ENCODE measurements at places on chromosomes 1 and 21. TPM values are rescaled to one million over a fixed set of nuclear protein-coding genes. Genes with fewer than 3 reads are reported as not detected.
A peak's percentile ranks its signal among the peaks of the same experiment; 100 is the strongest.

GRCh38 chr21:32957545-32957944, 68.2 kb upstream of the OLIG2 start:
- DNase-seq = no peak

Gene CASZ1
- total RNA-seq = 60.2 TPM

DNA sequence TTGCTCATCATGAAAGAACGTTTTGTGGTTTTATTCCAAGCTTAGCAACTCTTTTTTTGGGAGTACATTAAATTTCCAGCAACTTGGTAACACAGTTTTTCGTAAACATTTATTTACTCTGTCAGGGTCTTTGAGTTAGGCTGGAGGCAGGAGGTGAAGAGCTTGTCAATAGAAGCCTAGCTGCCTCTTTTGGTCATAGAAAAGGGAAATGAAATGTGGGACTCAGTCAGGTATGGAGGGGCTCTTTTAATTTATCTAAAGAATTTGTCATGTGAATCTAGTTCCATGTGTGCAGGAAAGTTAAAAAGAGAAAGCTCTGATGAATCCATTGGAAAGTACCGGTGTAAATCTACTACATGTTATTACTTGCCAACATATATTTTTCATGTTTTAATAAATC, 45.9 kb upstream of the PRMT6 start:
- DNase-seq = no peak

DNA sequence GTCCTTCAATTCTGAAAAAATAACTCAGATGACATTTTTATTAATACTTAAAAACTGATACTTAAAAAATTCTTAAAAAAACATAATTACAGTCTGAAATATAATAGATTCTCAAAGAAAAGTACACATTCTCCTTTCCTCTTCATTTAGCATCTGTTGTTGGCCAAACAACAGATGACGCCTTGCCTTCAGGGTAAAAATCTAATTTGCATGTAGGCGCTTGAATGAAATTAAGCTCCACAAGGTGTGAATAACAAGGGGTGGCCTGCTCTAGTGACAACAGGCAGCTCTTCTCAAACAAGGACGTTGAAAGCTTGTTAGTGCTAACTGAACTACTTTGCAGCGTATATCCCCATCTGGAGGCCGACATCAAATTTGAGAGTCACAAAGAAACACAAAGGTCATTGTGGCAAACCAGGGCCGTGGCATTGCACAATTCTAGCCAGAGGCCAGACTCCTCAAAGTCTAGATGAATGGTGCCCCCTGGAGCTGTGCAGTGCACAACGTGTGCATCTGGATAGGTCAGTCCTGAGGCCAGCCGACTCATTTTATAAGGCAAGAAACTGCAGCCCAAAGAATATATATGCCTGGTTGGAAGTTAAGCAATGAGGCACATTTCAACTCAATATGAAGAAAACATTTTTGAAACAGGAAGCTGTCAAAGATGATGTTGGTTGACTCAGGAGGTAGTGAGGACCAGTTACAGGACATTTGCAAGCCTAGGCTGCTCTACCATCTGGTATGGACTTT, 459.2 kb upstream of the RUNX1 start:
- no peak for DNase-seq

- no peak for DNase-seq
Measured at GRCh38 chr1:160539990-160540858, 17.2 kb upstream of the SLAMF6 start.

- DNase-seq = no peak
Measured at GRCh38 chr1:17045634-17046333, 8.0 kb downstream of the SDHB start.

- no peak for DNase-seq
Measured at GRCh38 chr1:6008084-6008415, 15.8 kb upstream of the NPHP4 start.

DNA sequence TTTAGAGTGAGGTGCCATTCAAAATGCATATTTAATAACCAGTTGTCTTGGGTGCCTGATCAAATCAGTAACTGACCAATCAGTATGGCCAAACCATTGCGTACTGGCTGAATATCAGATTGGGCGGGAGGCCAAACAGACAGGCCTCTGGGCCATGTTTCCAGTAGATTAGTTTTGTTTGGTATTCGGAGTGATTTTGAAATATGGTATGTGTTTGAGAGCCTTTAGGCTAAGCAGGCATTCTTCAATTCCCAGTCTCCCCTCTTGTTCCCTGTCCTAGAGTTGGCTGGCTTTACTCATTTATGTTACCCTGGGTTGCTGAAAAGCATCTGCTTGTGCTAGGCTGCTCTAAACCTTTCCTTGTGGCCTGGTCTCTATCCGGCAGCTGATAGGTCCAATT, 80.1 kb downstream of the BACH1 start:
- no peak for DNase-seq

GRCh38 chr1:168472223-168472622, 71.6 kb downstream of the XCL2 start:
- no peak for DNase-seq

DNA sequence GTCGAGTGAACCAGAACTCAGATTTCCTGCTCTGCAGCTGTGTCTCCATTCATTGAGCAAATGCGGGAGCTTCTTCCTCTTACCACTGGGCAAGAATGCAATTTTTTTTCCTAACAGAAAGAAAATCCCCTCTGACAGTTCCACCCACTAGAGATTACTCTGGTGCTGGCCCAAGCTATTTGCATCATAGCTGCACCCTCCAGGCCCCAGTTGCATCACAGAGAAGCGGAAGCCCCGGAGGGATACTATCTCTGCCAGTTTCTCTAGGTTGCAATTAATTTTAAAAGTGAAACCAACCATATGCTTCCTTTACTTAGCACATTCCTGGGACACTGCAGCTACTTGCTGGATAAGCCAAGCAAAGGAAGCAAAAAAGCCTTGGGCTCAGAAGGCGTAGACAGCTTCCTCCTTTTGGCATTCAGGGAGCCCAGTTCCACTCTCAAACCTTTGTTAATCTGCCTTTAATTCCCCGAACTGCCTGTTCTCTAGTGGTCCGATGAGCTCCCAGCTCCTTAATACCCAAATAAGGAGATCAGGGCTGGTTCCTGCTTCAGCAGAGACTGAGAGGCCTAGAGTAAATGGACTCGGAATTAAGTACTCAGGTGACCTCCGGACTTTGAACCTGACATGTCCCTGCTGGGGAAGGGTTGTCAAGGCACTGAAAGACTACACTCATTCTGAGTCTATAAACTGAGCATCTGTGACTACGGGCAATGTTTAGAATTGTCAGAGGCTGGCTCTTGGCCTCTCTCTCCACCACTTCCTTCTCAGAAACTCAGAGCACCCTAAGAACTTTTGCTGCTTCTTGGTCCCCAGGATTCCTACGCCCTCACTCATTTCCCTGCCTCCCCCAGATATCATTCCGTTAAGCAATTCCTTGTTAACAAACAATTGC, 72.5 kb upstream of the TNFSF18 start:
- DNase-seq = peak; percentile 94

Gene VANGL1
- total RNA-seq = 7.1 TPM

DNA sequence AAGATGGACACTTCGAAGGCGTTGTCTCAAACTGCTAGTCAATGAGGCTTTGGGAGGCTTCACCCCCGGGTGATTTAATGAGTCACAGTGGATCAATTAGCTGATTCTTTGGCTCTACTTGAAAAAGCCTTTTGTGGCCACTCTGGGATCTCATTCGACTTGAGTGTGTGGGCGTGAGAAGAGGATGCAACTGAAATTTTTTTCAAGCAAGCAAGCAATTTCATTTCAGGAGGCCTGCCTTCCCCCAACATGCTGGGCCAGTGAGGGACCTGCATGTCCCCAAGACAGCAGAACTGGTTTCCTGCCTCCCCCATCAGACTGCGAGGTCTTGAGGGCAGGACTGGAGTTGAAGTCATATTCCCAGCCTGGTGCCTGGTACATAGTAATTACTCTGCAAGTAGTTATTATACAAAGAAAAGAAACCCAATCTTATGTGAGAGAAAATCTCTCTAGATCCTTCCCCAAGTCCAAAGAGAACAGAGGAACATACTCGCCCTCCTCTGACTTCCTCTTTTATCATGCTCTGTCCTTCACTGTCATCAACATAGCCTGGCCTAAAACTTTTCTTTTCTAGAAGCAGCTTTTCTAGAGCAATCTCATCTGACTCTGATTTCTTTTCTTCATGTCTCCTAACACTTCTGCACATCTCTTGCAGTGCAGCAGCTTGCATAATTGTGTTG, 22.7 kb downstream of the SYT6 start:
- no peak for DNase-seq

Gene SLC5A9
- 1.3 TPM for total RNA-seq

- peak; percentile 95 for DNase-seq
Measured at GRCh38 chr1:116375887-116376728, 3.1 kb downstream of the ATP1A1 start.

DNA sequence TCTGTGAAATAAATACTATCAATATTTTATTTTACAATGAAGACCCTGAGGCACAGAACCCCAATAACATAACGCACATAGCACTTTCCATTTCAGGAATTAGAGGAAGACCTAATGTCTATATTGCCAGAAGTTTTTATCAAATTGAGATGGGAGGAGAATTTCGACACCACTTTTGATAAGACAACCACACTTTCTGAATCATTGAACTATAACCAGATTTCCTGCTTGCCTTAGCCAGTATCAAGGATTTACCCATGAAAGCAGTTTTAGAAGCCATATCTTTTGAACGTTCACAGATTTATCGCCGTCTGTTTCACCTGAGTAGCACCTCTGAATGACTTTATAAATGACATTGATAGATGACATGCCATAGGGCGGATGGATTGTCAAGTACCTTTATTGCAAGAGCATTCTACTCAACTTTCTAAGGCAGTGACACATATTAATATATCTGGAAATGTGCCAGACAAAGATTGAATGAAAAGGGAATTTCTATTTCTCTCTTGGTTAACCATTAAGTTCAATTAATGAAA, 768.4 kb downstream of the LTN1 start:
- no peak for DNase-seq

Gene SLAMF9
- total RNA-seq = not detected

- no peak for DNase-seq
Measured at GRCh38 chr1:215543191-215543606, 23.9 kb upstream of the KCTD3 start.

- DNase-seq = no peak
Measured at GRCh38 chr1:185663771-185664296, 70.4 kb upstream of the HMCN1 start.

DNA sequence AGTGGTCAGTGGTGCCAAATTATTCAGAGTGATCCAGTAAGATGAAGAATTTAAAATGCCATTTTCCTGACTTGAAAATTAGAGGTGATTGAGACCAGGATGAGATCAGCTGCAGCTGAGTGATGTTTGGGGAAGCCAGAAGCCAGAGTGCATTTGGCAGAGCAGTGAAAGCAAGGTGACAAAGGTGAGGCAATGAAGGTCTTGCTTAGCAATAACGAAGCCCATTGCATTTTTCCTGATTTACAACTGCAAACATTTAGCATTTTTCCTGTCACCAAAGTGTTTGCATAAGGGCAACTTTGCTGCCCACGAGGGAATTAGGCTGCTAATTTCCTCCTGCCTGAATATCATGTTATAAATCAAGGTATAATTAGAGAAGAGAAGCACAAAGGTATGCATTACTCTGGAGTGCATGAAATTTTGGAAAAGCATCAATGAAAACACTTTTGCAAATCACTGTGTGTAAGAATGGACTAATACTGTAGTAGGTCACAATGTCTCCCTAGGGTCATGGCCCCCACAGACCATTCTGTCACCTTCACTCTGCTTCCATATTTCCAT, 188.2 kb upstream of the LYPLAL1 start:
- DNase-seq = no peak

GRCh38 chr1:181117648-181118449, 29.3 kb downstream of the IER5 start:
- DNase-seq = no peak

Gene BCAN
- total RNA-seq = 1.0 TPM

- DNase-seq = no peak
Measured at GRCh38 chr1:117895482-117896114, 33.8 kb downstream of the GDAP2 start.

- no peak for DNase-seq
Measured at GRCh38 chr1:25544819-25545218, 1.4 kb downstream of the LDLRAP1 start.

- DNase-seq = no peak
Measured at GRCh38 chr1:213380865-213381264, 329.8 kb downstream of the RPS6KC1 start.

DNA sequence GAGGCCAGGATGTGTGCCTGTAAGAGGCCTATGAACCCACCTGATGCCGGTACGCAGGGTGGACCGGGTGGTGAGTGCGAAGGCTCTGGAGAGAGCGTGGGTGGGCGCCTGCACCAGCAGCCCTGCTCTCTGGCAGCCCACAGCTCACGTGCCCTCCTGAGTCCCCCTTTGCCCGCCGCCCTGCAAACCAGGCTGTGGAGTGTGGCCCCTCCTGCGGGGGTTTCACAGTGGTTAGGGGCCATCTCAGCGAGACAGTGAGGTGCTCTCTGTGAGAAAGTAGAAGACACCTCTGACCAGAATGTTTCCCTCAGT, 22.3 kb downstream of the RHBG start:
- DNase-seq = no peak

Gene CHD5
- total RNA-seq = 16.6 TPM

GRCh38 chr1:61639608-61640336, 85.2 kb downstream of the TM2D1 start:
- no peak for DNase-seq

GRCh38 chr1:118155106-118155505, 29.9 kb downstream of the SPAG17 start:
- DNase-seq = no peak

Gene PM20D1
- not detected for total RNA-seq

Gene PHGDH
- total RNA-seq = 42.7 TPM

GRCh38 chr1:2592672-2593071, 6.1 kb downstream of the PRXL2B start:
- DNase-seq = no peak

DNA sequence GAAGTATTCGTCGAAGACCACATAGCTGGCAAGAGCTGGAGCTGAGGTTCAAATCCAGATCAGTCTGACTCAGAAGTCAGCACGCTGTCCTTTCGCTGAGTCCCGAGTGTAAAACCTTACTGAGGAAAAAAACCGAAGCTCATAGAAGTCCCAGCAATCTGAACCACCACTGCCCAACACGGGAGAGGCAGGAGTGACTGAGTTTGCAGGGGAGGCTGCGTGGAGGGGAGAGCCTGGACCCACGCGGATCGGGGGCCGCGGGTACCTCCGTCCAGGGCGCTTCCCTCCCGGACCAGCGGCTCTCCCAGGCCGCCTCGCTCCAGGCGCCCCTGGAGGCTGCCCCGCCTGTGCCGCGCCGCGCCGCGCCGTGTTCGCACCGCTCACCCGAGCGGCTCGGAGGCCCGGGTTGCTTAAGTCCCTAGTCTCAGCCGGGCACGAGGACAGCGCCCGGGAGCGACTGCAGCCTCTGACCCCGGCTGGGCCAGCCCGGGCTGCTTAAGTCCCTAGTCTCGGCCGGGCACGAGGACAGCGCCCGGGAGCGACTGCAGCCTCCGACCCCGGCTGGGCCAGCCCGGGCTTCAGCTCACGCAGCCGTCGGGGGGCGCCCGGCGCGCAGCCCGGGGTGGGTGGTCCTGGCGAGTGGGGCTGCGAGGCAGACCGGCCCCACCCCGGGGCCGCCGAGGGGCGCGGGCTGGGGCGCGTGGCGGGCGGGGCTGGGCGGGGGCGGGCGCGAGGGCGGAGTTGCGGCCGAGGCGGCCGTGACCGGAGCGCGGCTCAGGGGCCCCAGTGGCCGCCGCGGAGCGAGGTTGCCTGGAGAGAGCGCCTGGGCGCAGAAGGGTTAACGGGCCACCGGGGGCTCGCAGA, at the start of gene ADAMTSL4:
ADAMTSL4 (plus strand) TSS at position 777 of the 864 bp plus-strand sequence. CDS start 2,881 bp downstream, outside the sequence.
- DNase-seq = no peak

- no peak for DNase-seq
Measured at GRCh38 chr21:17612565-17613241, at the start of gene BTG3. Gene BTG3 (minus strand): TSS chr21:17612901. CDS start chr21:17609144, 3,757 bp downstream.

Data from esophagus muscularis mucosa (tissue), 4 donors.